ENCODE measurements at places on chromosomes 1 and 21.

DNA sequence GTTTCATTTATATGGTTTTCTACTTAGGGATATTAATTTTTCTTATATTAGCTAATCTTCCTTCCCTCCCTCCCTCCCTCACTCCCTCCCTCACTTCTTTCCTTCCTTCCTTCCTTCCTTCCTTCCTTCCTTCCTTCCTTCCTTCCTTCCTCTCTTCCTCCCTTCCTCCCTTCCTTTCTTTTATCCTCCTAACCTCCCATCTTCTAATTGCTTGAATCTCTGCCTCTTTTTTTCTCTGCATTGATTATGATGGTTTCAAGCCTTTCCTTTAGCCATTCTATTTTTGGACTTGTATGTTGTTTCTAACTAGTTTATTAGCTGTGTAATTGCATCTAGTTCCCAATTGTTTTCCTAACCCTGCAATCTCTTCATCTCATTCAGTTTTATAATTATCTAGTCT is 17.0 kb upstream of the PKP1 start:
- DNase-seq, result no peak

GRCh38 chr1:7450838-7451237 is 320.3 kb upstream of the VAMP3 start:
- DNase-seq, result no peak

- DNase-seq, result no peak
Observed at GRCh38 chr1:29119121-29119929, 4.4 kb downstream of the TMEM200B start.

DNA sequence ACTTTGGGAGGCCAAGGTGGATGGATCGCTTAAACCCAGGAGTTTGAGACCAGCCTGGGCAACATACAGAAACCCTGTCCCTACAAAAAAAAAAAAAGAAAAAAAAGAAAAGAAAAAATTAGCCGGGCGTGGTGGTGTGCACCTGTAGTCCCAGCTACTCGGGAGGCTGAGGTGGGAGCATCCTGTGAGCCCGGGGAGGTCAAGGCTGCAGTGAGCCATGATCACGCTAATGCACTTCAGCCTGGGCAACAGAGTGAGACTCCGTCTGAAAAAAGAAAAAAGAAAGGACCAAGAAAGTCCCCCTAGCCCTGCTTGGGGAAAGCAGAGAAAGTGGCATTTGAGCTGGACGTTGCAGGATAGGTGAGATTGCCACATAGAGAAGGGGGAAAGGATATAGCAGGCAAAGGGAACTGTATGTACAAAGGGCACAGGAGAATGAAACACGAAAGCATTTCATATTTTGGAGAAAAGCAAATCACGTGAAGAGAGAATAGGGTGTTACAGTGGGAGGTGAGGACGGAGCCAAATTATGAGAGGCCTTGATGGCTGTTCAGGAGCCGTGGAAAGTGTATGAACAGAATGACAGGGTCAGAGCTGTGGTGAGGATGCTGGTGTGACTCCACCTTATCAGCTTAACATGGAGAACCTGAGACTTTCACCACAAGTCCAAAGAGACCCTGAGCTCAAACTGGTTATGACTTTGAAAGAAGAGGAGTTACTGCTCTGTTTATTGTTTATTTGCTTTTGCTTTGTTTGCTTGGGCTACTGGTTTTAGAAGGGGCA is 19.5 kb upstream of the LRIG2 start:
- DNase-seq, result no peak

GRCh38 chr1:110007046-110007830 is 22.7 kb downstream of the AHCYL1 start:
- peak; percentile 9 for DNase-seq

DNA sequence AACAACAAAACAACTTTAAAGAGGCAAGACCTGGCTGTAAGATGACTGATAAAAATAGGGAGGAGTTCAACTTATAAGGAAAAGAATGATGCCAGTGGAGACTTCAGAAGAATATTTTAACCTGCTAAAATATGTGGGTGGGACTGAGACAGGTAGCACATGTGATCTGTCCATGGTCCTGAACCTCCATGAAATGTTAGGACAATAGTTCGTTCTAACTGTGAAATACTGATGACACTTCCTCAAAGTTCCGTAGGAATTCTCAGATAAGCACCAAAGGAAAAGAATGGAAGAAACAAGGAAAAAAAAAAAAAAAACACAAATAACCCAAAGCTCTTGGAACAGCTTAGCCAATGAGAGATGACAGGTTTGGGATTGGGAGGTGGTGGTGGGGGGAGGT is 44.7 kb downstream of the CDC42BPA start:
- no peak for DNase-seq

DNA sequence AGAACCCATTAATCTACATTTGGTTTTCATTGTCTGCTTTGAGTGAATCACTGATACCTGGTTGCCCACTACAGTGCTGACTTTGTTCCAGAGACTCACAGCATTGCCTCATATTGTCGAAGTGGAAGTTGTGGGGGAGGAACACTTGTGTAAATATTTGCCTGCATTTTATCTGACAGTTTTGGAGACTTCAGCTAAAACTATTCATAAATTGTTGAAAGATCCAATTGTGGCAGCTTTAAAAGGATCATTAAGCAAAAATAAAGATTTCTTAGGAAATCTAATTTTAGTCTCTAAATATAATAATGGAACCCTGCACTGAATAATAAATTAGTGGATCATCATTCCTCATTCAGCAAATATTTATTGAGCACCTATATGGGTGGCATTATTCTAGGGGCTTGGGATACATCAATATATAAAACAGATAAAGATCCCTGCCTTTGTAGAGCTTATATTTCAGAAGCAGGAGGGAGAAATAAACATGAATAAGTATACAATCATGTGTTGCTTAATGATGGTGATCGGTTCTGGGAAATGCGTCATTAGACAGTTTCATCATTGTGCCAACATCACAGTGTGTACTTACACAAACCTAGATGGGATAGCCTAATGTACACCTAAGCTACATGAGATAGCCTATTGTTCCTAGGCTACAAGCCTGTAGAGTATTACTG is 73.5 kb downstream of the OSBPL9 start:
- DNase-seq, result no peak

DNA sequence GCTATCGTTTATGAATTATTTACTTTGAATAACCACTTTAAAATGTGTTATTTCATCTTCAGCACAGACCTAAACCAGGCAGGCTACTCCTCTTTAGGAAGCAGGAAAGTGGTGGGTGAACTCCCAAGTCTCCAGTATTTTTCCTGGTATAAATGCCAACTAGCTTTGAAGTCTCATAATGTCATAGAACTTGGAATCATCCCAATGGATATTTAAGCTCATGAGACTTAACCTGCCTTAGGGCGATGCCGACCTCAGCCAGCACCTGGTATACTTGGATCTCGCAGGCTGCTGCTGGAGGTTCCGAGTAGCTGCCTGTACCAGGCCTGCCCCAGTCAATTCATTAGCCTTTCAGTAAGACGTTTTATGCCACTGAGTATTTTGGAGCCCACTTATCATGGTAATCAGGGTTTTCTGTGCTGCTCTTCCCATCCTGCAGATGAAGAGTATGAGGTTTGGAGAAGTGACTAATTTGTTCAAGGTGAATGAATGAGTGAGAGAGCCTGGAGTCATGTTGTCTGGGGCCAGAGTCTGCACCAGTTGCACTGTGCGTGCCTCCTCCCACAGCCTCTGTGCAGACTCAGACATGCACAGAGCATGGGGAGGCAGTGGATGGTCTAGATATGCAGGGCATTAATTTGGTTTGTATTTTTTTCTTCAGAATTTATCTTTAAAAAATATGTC is 34.9 kb downstream of the VANGL1 start:
- DNase-seq, result no peak

GRCh38 chr1:114320586-114320985 is 166.9 kb upstream of the SYT6 start:
- DNase-seq, result no peak

Measured in NCI-H1694 treated with DMSO at 0.1 percent for 48 hours (cell line).